Renal cortex interstitium (tissue), 15 donors: ENCODE measurements at places on chromosomes 7 and 10. TPM values are rescaled to one million over a fixed set of nuclear protein-coding genes. Genes with fewer than 3 reads are reported as not detected.

LRRC4 gene
- 7.2 TPM for polyA plus RNA-seq

PRDX3 gene
- 270 TPM for polyA plus RNA-seq

SAP25 gene
- 9.9 TPM for polyA plus RNA-seq

SLC26A3 gene
- 0.39 TPM for polyA plus RNA-seq

CTNNA3 gene
- 2.9 TPM for polyA plus RNA-seq

SORCS3 gene
- polyA plus RNA-seq = 3.6 TPM

PRPS1L1 gene
- polyA plus RNA-seq = not detected

ADAM8 gene
- 2.3 TPM for polyA plus RNA-seq

NEURL1 gene
- 1.8 TPM for polyA plus RNA-seq

KNDC1 gene
- 9.1 TPM for polyA plus RNA-seq

ZNF853 gene
- polyA plus RNA-seq = 18.8 TPM

GPER1 gene
- polyA plus RNA-seq = 6.1 TPM

NPC1L1 gene
- 3.9 TPM for polyA plus RNA-seq

C10orf143 gene
- polyA plus RNA-seq = 10.5 TPM

ZNF479 gene
- not detected for polyA plus RNA-seq

AASS gene
- polyA plus RNA-seq = 69.2 TPM

ZC3HAV1L gene
- 27.7 TPM for polyA plus RNA-seq

TTYH3 gene
- 131 TPM for polyA plus RNA-seq

PLXDC2 gene
- polyA plus RNA-seq = 42.6 TPM

BICC1 gene
- 94.6 TPM for polyA plus RNA-seq

KEL gene
- polyA plus RNA-seq = 2.6 TPM

HTR7 gene
- 0.50 TPM for polyA plus RNA-seq

BAMBI gene
- polyA plus RNA-seq = 38.4 TPM

TRIM50 gene
- 0.21 TPM for polyA plus RNA-seq

TEX36 gene
- polyA plus RNA-seq = not detected

TMEM209 gene
- 29.5 TPM for polyA plus RNA-seq

TMEM176A gene
- polyA plus RNA-seq = 96.6 TPM

PRKCQ gene
- polyA plus RNA-seq = 14.4 TPM

HYAL4 gene
- polyA plus RNA-seq = 0.08 TPM

TMEM178B gene
- 0.36 TPM for polyA plus RNA-seq
